Head of caudate nucleus (tissue), 42 donors: ENCODE measurements at places on chromosomes 2 and 18.

DNA sequence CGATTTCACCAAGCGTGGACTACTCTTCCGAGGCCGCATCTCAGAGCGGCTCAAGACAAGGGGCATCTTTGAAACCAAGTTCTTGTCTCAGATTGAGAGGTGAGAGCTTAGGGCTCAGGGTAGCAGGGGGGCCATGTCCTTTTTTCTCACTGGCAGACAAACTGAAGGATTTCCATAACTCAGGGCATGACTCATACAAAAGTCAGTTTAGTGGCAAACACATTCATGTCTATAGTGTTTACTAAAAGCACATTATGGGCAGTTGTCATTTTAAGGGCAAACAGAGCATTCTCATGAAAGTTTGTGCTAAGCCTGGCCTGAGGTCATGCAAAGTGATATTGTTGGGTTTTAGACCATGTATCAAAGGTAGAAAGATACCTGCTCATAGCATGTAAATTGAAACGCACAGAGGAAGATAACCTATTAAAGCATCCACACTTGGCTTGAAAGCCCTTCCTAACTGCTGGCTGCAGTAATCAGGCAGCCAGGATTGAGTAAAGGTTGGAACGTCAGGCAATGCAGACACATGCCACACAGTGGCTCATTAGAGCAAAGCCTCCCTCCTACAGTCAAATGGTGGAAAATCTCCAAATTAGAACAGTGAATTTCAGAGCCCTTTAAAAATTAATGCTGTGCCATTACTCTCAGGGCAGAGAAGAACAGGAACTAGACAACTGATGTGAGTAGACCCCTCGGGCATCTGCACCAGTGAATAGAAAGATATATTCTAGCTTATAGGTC is 54.2 kb downstream of the HK2 start:
- DNase-seq = no peak

DNA sequence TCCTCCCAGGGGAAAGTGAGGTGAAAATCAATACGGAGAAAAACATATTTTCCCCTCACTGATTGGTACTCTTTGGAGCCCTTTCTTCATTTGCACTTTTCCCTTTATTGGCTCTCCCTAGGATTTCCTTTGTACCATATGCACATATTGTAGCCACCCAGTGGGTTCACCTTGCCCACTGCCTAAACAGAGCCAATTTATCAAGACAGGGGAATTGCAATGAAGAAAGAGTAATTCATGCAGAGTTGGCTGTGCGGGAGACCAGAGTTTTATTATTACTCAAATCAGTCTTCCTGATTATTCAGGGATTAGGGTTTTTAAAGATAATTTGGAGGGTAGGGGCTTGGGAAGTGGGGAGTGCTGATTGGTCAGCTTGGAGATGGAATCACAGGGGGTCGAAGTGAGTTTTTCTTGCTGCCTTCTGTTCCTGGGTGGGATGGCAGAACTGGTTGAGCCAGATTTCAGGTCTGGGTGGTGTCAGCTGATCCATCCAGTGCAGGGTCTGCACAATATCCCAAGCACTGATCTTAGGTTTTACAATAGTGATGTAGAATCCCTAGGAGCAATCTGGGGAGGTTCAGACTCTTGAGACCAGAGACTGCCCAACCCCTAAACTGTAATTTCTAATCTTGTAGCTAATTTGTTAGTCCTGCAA is 15.1 kb upstream of the KCNE4 start:
- no peak for DNase-seq

DNA sequence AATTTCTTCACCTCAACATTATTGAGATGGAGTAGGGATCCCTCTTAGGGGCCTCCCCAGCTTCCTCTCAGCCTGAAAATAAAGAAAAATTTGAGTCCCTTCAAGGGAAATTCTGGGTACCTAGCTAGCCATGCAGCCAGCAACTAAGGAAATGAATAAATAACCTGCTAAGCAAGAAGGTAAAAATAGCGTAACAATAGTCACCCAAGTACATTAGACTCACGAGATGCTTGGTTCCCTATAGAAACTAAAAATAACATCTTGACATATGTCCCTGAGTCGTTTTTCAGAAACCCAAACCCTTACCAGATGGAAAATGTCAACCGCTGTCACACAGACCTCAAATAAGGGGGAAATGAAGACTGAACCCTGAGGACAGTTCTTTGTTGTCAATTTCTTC is 51.9 kb downstream of the CACNB4 start:
- no peak for DNase-seq

GRCh38 chr18:62066102-62066818 is 120.6 kb downstream of the PIGN start:
- DNase-seq = no peak

- no peak for DNase-seq
These were observed 152.3 kb upstream of the WDSUB1 start for GRCh38 chr2:159438720-159439353.

- DNase-seq = no peak
These were observed 37.5 kb downstream of the HK2 start for GRCh38 chr2:74871414-74871813.

- no peak for DNase-seq
These were observed 52.0 kb downstream of the KIF5C start for GRCh38 chr2:148926981-148927401.

GRCh38 chr2:113791697-113792590 is 35.5 kb upstream of the SLC35F5 start:
- DNase-seq = no peak

DNA sequence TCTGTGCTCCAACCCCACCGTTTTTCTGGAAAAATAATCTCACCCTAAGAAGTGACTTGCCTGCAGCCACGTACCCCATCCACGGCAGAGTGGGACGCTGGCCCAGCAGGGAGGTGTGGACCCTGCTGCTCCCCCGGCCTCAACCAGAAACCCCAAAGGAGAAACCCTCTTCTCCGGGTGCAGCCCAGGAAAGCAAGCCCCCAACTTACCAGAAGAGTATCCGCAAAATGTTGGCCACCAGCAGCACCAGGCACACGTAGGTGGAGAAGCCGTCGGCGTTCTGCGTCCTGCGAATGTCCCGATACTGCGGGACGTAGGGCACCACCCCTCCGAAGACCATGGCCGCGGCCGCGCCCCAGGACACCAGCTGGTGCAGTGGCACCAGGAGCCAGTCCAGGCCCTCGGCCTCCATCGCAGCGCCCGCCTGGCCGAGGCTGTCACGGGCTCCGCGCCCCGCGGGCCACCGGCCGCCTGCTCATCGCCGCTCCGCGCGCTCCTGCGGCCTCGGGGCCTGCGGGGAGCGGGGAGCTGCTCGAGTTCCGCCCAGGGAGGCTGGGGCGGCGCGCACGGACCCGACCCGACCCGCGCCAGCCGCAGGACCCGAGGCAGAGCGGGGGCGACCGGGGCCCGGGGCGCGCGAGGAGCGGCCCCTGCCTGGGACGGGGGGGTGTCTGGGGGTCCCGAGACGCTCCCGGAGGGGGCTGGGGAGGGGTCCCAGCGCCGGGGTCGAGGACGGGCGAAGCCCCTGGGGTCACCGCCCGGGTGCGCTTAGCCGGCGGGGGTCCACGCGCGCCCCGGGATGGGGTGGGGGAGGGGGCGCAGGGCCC is 725 bp downstream of the SLC66A2 start:
- no peak for DNase-seq

DNA sequence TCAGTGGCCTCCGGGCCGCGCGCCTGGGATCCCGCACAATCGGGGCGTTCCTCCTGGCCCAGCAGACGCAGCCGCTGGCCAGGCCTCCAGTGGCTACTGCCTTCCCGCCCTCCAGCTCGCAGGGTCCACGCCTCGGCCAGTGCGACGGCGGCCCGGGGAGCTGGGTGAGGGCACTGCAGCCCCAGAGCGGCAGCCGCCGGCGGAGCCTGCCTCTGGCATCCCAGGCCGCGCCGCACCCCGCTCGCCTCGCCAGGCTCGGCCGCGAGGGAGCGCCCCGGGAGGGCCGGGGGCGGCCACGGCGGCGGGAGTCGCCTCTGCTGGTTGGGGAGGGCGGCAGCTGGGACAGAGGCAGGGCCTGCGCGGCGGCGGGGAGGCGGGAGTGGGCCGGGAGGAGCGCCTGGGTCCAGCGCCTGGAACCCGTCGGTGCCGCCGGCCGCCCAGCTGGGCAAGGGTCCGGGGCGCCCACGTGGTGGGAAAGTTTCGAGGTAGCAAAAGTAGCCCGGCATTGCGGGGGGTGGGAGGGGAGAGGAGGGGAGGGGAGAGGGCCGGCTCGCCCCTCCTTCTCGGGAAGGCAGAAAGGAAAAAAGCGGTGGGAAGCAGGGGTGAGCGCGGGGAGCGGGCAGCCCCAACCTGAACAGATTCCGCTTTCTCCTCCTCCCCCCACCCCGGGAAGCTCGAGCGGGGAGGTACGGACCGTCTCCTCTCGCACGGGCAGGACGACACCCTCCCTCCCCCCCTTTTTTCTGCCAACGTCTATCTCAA is 1.5 kb upstream of the INHBB start:
- DNase-seq = peak; percentile 49

GRCh38 chr2:130316596-130316995 is 26.1 kb upstream of the IMP4 start:
- no peak for DNase-seq

GRCh38 chr2:27177441-27178351 is 28.9 kb downstream of the TCF23 start:
- no peak for DNase-seq

DNA sequence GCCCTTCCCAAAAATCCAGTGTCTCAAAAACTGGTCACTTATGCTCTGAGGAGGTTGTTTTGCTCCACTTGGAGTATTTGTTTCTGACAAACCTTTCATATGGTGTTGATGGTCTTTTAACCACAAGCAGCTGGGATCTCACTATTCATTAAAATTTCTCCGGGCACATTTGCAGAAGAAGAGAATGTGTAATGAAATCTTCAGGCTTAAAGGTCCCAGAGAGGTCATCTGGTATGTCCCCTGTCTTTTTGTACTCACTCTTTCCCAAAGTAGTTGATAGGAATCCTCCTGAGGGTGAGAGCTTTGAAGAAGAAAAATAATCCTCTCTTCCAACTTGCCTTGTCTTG is 430.8 kb downstream of the SETBP1 start:
- no peak for DNase-seq

DNA sequence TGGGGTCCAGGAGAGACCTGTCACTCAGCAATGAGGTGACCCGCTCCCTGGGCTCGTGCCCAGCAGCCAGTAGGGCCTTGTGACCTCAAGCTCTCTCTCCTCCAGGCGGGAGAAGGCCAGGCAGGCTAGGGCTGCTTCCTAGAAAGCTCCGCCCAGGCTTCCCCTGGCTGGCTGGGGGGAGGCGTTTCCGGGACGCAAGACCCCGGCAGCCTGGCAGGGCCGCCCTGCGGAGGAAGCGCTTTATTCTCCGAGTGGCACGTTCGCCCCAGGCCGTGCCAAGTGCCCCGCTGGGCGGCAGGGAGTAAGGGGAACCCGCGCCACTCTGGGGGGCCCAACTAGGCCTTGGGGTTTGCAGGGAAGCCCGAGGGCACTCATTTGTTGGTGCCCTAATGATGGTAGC is 21.2 kb upstream of the EPAS1 start:
- peak; percentile 26 for DNase-seq

- no peak for DNase-seq
These were observed 298.1 kb downstream of the GALR1 start for GRCh38 chr18:77547757-77548156.

GRCh38 chr18:1917569-1917968 is 653.7 kb downstream of the METTL4 start:
- no peak for DNase-seq

- no peak for DNase-seq
These were observed at the start of gene ITPRIPL1 for GRCh38 chr2:96325041-96325883. Gene ITPRIPL1, plus strand, starts transcription at chr2:96325317. Its CDS starts 523 bp downstream, at chr2:96325840.

DNA sequence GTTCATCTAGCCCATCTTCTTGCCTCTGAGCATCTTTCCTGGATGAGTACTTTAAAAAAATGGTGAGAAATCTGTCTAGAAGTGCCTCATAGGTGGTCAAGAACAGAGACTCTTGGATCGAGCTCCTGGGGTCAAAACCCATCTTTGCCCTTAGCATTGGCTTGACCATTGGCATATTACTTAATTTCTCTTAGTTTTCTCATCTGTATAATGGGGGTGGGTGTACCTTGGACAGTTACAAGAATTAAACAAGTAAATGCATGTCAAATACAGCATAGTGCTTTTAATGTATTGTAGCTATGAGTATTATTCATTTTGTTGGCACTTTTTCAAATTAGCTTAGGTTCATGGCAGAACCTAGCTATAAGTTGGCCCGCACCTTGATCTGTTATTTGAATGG is 36.8 kb downstream of the DHRS9 start:
- DNase-seq = no peak

DNA sequence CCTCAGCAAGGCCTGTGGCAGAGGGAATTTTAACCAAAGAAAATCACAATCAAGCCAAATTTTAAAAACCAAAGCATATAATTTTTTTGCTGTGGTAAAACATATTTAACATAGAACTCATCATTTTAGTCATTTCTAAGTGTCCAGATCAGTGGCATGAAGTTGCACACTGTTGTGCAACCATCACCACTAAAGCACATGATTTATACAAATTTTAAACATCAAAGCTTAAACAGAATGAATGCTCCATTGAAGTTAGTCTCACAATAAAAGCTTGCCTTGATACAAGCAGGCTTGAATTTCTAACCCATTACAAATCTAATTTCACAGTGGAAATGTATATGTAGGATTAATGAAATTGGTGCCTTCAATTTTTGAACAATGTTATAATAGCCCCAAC is 31.2 kb downstream of the FTCDNL1 start:
- no peak for DNase-seq

DNA sequence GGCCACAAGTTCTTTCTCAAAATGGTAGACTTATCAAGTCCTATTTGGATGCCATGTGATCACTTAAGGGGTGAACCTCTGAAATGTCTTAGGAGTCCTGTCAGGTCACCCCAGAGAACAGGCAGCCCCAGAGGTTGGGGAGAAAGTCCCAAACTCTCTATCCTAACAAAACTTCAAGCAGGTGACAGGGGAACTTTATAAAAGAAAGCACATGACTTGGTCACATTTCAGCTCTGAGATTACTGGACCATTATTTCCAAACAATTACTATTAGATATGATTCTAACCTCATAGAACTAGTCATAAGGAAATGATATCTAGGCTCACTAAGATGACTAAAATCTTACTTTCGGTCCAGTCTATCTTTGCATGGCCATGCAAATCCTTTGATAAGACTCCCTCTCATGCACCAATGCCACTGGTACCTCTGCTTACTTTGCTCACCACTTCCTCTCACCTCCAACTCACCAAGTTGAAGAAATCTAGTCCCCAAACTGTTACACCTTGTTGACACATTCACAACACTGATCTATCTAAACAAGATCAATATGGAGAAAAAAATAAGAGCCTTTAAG is 107.0 kb downstream of the GALNT14 start:
- DNase-seq = no peak

GRCh38 chr2:8197101-8197500 is 484.8 kb upstream of the ID2 start:
- DNase-seq = no peak

- peak; percentile 76 for DNase-seq
These were observed 187.5 kb downstream of the TWIST2 start for GRCh38 chr2:239035361-239035814.

- no peak for DNase-seq
These were observed 140.5 kb downstream of the SRBD1 start for GRCh38 chr2:45470531-45470930.

DNA sequence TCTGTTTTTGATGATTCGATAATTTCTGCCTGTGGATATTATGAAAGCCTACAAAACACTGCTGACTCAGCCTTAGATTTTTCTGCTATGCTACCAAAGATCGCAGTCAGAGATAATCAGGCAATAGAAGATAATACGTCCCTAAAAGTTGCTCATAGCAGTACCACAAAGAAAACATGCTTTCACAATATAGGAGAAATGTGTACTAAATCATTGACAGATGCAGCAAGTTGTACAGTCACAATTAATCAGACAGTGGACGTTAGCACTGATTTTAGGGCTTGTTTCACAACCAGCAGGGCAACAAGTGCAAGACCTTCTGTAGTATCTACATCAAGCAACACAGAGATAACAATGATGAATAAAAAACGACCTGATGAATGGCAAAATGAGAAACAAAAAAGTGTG is 19.5 kb downstream of the RBM44 start:
- DNase-seq = no peak
